ENCODE measurements at places on chromosomes 2 and 18.
A peak's percentile ranks its signal among the peaks of the same experiment; 100 is the strongest.

DNA sequence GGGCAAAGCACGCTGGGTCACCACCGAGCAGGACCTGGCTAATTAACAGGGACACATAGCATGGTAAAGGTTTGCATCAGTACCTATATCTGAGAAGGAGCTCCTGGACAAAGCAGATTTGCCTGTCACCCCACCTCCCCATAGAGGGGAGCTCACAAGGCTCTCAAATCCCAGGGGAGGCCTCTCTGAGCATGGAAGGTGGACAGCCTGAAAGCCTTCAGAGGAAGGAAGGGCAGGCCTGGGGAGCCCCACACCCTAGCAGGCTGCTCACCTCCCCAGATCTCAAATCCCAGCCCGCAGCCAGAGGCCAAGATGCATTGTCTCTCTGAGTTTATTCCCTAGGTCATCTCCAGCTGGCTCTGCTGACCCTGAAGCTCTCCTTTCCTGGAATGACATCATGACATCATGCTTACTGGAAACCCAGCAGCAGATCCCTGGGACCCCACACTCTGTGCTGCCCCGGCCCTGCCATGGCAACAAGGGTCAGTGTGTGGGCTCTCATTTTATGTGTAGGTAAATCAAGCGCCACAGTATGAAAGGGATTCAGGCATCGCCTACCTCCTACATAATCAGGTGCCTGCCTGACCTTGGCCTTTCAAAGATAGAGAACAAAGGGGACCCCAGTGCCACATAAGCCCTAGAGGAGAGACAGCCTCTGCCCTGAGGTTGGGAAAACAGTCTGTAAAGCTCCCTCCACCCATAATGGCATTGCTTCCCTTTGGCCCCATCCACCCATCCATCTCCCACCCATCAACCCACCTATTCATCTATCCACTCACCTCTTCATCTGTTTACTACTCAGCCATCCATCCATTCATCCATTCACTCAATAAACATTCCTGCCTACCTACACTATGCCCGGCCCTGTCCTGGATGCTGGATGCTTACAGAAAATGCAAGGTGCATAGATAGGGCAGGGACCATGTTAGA is 15.7 kb upstream of the TEX51 start:
- no peak for DNase-seq

GRCh38 chr18:48222118-48222517 is 187.1 kb downstream of the ZBTB7C start:
- DNase-seq, result peak; percentile 19

- DNase-seq, result no peak
These were observed 82.1 kb downstream of the BIN1 start for GRCh38 chr2:127024769-127025358.

- DNase-seq, result no peak
These were observed 20.4 kb downstream of the RPE start for GRCh38 chr2:210022824-210023223.

DNA sequence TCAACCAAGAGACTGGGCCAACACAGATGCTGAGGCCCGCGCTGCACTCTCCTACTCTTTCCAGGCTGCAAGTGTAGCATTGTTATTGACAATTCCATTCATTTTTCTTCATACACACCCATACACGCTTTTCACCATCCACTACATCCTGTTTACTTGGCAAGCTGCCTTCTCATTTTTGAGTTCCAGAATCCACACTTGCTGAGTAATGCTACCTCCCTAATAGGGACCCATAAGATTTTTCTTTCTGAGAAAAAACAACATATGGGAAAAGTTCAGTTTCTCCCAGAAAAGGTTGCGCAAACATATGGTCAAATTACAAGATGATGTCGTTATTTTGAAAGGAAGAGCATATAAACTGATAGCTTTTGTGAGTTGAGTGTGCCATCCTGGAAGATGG is 3.3 kb upstream of the NETO1 start:
- no peak for DNase-seq

- DNase-seq, result peak; percentile 28
These were observed 26.8 kb downstream of the PLEK start for GRCh38 chr2:68391869-68392268.

DNA sequence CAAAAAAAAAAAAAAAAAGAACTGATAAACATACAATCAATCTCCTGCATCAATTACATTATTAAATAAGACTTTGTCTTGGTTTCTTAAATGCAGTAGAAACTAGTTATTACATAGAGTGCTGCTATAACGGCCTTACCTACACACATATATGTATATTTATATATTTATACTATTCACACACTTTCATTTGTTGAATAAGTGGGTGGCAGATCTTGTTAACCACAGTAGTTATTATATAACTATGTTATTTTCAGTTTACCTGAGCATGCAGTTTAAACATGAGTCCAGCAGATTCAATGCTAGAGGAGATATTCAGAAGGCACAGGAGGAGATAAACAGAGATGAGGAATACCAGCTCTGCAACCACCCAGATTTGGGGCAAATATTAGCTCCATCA is 81.5 kb upstream of the CD226 start:
- DNase-seq, result no peak

DNA sequence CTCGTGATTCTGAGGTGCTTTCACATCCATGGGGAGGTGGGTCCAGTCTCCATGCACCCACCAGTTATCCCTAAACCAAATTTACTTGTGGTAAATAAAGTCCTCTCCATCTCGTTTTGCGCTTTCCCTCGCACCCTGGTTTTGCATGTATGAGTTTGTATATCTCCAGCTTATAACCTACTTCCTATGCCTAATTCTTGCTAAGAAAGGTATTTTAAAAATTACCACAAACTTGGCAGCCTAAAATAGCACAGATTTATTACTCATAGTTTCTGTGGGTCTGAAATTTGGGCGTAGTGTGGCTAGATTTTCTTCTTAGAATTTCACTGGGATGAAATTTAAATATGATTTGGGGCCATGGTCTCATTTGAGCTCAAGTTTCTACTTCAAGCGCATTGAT is 511.5 kb downstream of the NYAP2 start:
- DNase-seq, result no peak

GRCh38 chr2:192051533-192051932 is 143.2 kb downstream of the TMEFF2 start:
- DNase-seq, result no peak

DNA sequence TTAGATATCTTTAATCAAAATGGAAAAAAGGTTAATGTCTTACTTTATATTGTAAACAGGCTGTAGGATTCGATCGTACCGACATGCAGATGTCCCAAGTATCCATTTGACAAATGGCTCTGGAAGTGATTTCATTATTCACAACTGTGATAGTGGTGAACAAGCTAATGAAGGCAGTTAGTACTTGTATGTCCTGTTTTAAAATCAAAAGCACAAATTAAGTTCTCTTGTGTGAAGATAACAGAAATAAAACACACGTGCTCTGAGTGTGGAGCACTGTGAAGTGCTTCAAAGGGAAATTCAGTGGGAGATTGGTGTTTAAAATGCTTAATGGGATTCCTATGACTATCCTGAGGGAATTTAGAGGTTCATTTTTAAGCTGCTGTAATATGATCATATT is 8.6 kb upstream of the LRP1B start:
- no peak for DNase-seq

GRCh38 chr18:58221060-58221725 is 177.2 kb downstream of the NEDD4L start:
- peak; percentile 74 for DNase-seq

- DNase-seq, result no peak
These were observed 409.0 kb downstream of the LPIN1 start for GRCh38 chr2:12155303-12156051.

- no peak for DNase-seq
These were observed 36.6 kb downstream of the GLI2 start for GRCh38 chr2:120772261-120772660.

DNA sequence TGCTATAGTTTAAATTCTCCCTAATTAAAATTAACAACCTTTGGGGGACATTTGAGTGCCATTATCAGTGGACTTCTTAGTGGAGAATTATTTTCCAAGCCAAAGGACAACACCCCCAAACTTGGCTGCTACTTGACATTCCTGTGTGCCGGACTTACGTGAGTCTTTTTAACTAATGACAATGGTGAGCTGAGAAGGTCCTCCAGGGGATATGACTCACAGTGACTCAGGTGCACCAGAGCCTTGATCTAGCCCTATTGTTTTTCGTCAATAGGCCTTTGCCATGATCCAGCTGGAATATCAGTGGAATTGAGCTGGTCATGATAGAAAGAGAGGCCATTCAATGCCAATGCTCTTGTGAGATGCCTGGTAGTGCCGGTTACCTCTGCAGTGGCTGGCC is 118.1 kb upstream of the CXCR4 start:
- DNase-seq, result no peak

GRCh38 chr2:218010984-218011652 is 8.3 kb upstream of the TNS1 start:
- DNase-seq, result no peak

DNA sequence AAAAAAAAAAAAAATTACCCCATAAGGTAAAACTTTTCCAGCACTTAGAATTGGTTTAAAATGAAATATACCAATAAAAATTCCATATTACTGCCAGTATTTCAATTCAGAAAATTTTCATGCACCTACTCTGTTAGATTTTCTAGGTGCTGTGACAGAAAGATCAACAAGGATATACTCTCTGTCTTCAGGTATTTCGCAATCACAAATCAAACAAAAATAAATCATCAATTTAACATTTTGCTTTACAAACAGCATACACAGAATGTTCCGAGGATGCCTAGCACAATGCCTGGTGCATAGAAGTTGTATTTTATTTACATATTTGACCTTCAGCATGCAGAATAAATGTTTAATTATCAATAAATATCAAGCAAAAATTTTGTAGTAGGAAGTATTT is 66.5 kb downstream of the RBBP8 start:
- DNase-seq, result no peak

GRCh38 chr2:86201671-86202335 is 2.5 kb downstream of the MRPL35 start:
- no peak for DNase-seq

DNA sequence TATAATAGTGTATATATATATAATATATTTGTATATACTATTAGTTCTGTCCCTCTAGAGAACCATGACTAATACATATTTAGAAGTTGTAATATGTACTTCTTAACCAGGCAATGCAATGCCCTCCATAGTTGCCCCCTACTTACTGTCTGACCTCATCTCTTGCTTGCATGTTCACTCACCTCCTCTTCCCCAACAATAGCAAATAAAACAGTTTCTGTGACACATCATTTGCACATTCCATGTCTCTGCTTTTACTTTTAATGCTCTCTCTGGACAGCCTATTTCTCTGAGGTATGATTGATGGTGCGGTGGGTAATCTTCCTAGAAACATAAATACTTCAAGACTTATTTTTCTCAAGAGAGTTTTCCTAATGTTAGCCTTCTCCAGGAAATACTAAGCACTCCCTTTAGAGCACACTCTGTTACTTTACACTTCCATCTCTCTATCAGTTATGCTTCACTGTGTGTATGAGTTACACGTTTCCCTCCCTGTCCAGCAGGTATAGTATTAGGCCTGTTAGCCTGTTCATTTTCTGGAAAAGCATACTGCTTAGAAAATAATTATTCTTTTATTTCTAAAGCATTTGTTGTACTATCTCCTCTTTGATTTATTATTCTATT is 295.6 kb upstream of the LRATD1 start:
- no peak for DNase-seq

DNA sequence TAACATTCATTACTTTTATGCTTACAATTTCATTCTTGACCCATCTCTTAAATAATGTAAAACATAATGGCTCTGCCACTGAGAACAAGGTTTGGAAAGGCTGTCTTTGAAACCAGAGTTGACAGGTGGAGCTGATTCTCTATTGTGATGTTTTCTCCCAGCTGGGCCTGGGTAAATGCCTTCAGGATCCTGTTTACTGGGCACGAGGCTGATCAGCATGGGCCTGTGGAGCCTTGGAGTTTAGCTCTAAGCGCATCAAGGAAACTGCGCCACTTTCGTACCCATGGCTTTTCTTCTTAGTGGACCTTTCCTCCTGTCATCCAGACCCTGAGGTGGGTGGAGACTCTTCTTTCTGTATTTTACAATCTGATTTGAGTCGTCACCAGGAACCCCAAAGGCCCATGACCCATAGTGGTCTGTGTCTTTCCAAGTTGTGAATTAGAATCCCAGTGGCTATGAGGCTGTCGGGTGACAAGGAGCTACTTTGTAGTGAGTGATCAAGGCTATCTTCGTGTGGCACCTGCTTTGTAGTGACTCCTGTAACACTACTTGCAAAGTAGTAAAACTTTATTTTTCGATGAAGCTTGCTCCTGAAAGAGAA is 123.1 kb downstream of the LPIN1 start:
- no peak for DNase-seq

DNA sequence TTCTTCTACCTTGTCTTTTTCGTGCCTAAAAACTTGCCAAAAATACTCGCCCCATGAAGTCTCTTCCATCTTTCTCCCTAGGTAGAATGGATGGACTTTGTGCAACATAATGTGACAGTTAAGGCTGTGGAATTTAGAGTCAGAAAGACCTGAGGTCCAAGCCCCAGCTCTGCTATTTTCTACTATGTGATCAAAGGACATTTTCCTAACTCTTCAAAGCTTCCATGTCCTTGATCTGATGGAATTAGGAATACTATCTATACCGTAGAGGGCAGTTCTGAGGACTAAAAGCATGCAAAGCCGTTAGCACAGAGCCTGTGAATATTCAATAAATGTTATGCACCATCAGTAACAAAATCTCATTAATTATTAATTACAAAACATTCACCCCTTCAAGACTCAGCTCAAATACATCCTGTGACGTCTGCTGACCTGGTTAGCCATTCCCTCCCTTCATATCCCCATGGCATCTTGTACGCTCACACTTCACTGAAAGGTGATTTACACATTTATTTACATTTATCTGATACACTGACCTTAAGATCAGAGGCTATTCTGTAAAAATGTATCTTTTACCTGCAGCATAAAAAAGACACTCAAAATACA is 15.1 kb downstream of the IWS1 start:
- DNase-seq, result no peak

- DNase-seq, result no peak
These were observed 283.6 kb upstream of the TRIB2 start for GRCh38 chr2:12432985-12433625.

DNA sequence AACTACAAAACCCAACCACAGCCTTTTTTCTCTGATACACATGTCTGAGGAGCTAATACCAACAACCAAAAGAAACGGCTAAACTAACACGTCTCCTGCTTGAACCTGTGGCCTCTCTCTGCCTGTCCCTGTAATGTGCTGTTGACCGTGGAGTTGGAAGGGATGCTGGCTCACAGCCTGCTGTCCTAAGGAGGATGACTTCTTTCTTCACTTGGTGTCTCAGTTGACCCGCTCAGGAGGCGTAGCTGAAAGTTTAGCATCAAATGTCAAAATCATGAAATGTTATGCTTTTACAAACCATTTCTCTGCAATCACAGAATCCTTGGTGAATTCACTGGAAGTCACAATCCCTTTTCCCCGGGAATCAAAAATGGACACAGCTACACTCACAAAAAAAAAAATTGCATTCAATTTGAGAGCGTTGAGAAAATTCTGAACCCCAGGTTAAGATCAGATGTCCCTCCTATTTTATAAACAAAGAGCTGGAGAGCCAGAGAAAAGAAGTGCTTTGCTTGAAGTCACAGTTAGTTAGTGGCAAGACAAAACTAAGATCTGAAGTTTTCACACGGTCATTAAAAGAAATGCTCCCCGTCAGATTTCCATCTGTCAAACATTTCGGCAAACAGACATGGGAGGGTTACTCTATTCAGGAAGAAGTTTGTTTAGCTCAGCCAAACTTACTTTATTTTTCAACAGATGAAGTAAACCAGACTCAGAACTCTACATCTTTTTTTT is 74.3 kb downstream of the IRS1 start:
- no peak for DNase-seq

GRCh38 chr18:11259469-11260150 is 110.2 kb upstream of the PIEZO2 start:
- DNase-seq, result no peak

GRCh38 chr18:4454537-4455112 is 482 bp downstream of the DLGAP1 start:
- no peak for DNase-seq

GRCh38 chr2:216418981-216419380 is 6.7 kb downstream of the SMARCAL1 start:
- no peak for DNase-seq

All from hematopoietic multipotent progenitor cell treated with erythropoietin and hydrocortisone succinate and interleukin-3 and kit ligand, for 15 days (in vitro differentiated cells).